SK-MEL-5 (cell line): ENCODE measurements at places on chromosomes 3 and 15. TPM values are rescaled to one million over a fixed set of nuclear protein-coding genes. Genes with fewer than 3 reads are reported as not detected.

GRCh38 chr3:45644063-45644790 is 45.0 kb upstream of the SACM1L start:
- no peak for DNase-seq

DNA sequence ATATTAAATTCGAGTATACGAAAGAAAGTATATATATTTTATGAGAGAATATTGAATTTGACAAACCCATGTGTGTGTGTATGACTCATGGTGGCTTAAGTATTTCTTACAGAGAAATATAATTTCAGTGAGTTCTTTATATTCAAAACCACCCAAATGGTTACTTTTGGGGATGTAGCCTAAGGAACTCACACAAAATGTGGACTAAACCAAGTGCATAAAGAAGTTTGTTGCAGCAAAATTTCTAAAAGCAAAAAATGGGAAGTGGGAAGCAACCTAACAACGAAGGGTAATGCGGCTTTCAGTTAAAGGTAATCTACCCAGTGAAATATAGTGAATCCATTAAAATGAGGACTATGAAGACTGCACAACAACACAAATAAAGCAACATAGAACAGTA is 277.1 kb downstream of the EDEM1 start:
- no peak for DNase-seq

Gene PSTPIP1
- total RNA-seq: not detected in 2 replicates

DNA sequence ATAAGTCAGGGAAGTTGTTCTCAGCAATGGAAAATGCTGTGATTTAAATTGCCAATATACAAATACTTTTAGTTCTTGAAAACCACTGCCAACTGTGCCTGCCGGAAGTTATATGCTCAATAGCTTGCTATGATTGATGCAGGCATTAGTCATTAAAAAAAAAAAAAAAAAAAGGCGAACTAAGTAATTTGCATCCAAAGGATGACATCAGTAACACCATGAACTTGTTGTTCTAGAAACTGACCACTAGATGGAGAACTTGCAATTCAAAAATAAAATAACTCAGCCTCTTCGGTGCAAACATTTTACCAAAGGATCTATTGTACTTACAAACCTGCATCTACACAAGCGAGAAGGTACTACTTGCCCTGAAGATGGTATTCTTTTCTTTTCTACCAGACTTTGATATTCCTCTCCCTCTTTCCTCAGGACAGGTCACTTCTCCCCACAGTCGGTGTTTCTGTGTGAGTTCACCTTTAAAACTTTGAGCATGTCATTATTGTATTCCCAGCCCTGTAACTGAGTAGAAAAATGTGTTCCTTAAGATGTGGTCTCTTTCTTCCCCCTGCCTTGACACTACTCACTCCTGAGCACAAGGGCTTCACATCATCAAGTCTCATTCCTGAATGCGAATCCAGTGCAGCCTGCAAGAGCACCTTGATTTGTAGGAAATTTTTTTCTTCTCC is 115.0 kb upstream of the VEPH1 start:
- DNase-seq: peak; percentile 79

Gene SNX22
- total RNA-seq: 3.7 and 5.0 TPM in 2 replicates

GRCh38 chr15:49815950-49816349 is 195.1 kb downstream of the DTWD1 start:
- DNase-seq: peak; percentile 2
